ENCODE measurements at places on chromosomes 5 and 9. TPM values are rescaled to one million over a fixed set of nuclear protein-coding genes. Genes with fewer than 3 reads are reported as not detected.

Gene LRRTM2
- 2.0 TPM for total RNA-seq

Gene CYSRT1
- total RNA-seq: not detected

Gene BRINP1
- total RNA-seq: not detected

Gene HAVCR1
- total RNA-seq: not detected

GRCh38 chr5:61327760-61328753 is 4.0 kb upstream of the ZSWIM6 start:
- H3K4me1 ChIP-seq: peaks cover 20% of the 10 kb centered on the region
- H3K27ac ChIP-seq: peak overlapping the region; percentile 54
- no peaks in the 10 kb centered on the region for H3K27me3 ChIP-seq
- DNase-seq: peak; percentile 95

- H3K27ac ChIP-seq: no peak overlapping the region
- peaks cover 12% of the 10 kb centered on the region for H3K27me3 ChIP-seq
- no peaks in the 10 kb centered on the region for H3K4me1 ChIP-seq
These were observed 12.8 kb upstream of the MAN2A1 start for GRCh38 chr5:109676920-109677319.

- no peak for DNase-seq
- no peaks in the 10 kb centered on the region for H3K36me3 ChIP-seq
- no peaks in the 10 kb centered on the region for H3K4me1 ChIP-seq
These were observed 215.5 kb downstream of the MPDZ start for GRCh38 chr9:13063880-13064459.

Data from IMR-90 (cell line).